ENCODE measurements at places on chromosomes 16 and 17.

GRCh38 chr16:30491744-30492308, 19.3 kb downstream of the ITGAL start:
- DNase-seq: no peak

DNA sequence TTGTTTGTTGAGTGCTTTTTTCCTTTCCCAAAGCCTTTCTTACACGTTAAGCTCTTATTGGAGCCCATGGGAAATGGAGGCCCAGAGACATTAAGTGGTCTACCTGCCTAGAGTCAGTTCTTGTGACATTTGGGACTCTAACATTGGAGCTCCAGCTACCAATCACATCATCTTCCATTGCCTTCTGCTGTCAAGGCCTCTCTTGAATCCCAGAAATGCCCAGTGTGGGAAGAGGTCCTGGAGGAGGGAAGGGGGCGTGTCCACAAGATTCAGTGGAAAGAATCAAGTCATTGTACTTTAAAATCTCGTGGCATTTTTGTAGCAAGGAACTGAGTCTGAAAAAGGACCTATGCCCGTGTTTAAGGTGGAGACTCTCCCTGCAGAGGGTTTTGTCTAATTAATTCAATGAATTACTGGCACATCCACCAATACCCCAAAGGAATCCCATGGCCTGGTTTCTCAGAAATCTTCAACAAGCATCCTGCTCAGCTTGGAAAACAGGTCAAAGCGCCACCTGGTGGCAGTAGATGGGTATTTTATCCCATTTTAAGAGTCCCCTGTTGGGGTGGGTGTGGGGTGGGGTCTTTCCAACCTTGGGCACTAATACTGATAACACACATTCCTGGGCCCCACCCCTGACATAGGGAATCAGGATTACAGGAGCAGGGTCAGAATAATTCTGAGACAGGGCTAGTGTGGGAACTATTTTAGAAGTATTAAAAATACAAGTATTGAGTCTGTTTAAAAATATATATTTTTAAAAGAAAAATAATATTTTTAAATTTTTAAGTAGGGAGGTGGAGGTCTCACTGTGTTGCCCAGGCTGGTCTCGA, 24.6 kb downstream of the GPT2 start:
- DNase-seq: no peak

- no peak for DNase-seq
Measured at GRCh38 chr17:15498107-15498506, 30.7 kb upstream of the CDRT4 start.

DNA sequence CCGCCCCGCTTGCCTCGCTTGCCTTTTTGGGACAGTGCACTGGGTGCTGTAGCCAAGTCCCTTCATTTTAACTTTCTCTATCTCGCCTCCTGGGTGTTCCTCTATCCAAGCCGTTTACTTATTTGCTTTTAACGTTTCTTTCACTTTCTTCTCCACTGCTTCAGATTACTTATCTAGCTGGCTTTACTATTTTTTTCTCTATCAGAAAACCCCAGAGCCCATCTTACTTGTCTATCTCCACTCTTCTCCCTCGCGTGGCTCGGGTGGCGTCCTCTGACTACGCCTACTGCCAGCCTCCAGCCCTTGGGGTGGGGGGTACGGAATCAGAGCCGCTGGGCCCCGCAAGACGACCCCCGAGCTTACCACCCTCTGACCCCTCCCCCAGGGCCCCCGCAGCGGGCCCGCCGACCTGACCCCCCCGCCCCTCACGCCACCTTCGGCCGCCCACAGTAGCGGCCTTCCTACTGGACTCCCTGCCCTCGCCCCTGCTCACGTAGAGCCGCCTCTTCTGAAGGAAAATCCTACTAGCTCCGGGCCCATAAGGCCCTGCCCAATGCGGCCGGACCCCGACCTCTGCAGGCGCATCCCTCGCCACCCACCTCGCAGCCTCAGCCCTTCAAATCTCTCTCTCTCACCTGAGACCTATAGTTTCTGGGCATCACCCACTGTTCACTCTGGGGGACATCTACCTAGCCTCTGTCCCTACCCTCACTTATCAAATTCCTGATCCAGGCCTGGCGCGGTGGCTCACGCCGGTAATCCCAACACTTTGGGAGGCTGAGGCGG, 1.0 kb upstream of the SLC12A4 start:
- peak; percentile 50 for DNase-seq

GRCh38 chr16:11629071-11630030, 38.9 kb upstream of the SNN start:
- DNase-seq: no peak

DNA sequence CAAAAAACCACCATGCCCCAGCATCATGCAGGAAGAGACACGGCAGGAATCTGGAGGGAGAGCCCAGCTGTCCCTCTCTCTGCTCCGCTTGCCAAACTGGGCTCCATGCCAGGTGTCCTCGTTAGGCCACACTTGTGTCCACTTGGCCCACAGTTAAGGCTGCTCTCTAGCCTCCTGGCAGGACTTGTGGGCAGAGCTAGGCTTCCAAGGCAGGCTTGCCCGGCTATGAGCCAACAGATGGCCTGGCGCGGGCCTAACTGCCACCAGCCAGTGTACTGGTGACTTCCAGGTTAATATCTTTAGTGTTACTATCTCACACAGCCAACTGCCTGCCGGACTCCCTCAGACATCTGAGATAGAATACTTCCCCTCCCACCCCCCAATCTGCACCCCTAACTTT, 10.6 kb downstream of the ATP6V0D1 start:
- DNase-seq: no peak

GRCh38 chr17:8467527-8467926, 31.8 kb downstream of the NDEL1 start:
- no peak for DNase-seq

GRCh38 chr17:19579867-19580565, 46.4 kb downstream of the SLC47A1 start:
- peak; percentile 46 for DNase-seq

DNA sequence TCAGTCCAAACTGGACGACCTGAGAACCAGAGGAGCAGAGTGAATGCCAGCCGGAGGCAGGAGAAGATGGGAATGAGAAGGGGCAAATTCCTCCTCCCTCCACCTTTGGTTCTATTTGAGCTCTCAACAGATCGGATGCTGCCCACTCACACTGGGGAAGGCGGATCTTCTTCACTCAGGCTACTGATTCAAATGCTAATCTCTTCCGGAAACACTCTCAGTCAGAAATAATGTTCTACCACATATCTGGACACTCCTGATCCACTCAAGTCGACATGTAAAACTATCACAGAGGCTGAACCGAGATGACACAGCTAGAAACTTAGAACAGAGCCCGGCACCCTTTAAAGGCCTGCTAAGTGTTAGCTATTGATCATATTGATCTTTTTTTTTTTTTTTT, 57.4 kb upstream of the GRIN2A start:
- no peak for DNase-seq

DNA sequence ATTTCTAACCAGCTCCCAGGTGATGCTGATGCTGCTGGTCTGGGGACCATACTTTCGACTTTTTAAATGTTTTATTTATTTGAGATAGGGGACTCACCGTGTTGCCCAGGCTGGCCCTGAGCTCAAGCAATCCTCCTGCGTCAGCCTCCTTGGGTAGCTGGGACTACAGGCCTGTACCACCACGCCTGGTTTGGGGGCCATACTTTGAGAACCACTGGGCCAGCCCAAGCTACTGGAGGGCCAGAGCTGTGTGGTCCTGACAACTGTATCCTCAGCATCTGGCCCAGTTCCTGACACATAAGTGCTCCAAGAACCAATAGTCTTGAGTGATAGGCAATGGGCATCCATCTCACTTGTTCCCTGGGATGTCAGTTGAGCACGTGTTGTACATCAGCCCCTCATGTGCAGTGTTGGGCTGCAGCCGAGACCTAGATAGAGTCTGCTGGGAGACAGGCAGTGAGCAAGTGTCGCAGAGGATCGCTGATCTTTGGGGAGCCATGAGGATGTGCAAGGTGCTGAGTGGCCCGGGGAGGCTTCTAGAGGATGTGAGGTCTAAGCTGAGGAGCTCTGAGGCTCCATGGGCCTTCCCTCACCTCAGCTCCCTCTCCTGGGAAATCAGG, 1.6 kb downstream of the RMI2 start:
- no peak for DNase-seq

- peak; percentile 60 for DNase-seq
Measured at GRCh38 chr17:57440522-57441269, 184.4 kb downstream of the MSI2 start.

DNA sequence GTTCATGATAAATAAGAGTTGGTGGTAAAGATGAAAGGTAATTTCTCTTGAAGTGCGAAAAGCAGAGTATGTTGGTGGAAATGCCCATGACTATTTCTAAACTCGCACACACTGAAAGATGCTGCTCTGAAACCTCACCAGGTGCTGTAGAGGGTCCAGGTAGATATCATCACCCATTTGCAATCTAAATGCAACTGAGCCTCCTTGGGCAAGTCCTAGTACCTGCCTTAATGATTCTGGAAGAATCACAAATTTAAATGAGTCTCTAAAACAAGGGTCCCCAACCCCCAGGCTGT, 5.9 kb upstream of the MMD start:
- DNase-seq: no peak

- DNase-seq: no peak
Measured at GRCh38 chr16:72989579-72990551, 58.1 kb downstream of the ZFHX3 start.

GRCh38 chr17:65657251-65657828, 95.9 kb upstream of the AXIN2 start:
- no peak for DNase-seq

- DNase-seq: no peak
Measured at GRCh38 chr16:30439720-30440348, 5.8 kb downstream of the SEPHS2 start.

- DNase-seq: no peak
Measured at GRCh38 chr17:43578699-43579565, 32.8 kb upstream of the ETV4 start.

DNA sequence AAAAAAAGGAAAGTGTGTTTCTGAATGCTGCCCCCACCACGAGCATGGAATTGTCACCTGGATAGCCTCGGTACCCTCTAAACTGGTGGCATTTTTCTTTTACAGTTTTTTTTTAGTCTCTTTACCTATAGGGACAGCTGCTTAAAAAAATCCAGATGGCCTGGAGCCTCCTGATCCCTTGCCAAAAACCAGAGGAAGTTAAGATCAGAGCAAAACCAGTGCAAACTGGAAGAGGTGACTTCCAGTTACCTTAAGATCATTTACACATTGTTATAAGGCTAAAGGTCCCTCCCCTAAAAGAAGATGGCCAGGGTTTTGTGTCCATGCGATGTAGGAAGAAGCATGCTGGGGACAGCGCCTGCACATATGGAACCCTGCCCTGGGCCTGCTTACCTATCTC, 3.5 kb downstream of the MEFV start:
- DNase-seq: no peak

- DNase-seq: no peak
Measured at GRCh38 chr16:87045466-87046216, 271.6 kb downstream of the C16orf95 start.

DNA sequence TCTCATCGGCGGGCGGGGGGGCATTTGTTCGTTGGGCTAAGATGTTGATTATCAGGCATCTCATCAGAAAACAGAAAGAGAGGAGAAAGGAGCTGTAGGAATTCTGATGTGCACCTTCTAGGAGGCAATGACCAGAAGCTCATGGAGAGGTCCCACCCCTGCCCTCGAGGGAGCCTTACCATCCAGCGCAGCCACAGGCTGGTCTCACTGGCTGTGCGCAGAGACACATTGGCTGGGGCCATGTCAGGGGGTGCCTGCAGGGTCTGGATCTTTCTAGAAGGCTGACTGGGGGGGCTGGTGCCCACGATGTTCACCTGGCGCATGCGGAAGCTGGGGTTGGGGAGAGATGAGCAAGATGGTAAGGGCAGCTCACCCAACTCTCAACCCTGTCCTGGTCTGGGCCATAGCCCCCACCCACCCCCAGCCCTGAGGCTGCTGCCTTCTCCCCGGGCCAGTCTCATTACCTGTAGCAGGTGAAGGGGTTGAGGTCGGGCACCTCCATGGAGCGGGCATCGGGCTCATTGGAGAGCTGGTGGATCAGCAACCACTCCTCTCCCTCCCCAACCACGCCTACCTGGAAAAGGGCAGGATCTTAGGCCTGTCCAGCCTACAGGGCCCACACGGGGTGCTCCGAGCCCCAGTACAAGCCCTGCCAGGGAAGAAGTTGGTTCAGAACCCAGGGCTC, 86.2 kb upstream of the CDC42EP4 start:
- no peak for DNase-seq

- DNase-seq: no peak
Measured at GRCh38 chr17:8060274-8060673, 21.4 kb downstream of the ALOX15B start.

DNA sequence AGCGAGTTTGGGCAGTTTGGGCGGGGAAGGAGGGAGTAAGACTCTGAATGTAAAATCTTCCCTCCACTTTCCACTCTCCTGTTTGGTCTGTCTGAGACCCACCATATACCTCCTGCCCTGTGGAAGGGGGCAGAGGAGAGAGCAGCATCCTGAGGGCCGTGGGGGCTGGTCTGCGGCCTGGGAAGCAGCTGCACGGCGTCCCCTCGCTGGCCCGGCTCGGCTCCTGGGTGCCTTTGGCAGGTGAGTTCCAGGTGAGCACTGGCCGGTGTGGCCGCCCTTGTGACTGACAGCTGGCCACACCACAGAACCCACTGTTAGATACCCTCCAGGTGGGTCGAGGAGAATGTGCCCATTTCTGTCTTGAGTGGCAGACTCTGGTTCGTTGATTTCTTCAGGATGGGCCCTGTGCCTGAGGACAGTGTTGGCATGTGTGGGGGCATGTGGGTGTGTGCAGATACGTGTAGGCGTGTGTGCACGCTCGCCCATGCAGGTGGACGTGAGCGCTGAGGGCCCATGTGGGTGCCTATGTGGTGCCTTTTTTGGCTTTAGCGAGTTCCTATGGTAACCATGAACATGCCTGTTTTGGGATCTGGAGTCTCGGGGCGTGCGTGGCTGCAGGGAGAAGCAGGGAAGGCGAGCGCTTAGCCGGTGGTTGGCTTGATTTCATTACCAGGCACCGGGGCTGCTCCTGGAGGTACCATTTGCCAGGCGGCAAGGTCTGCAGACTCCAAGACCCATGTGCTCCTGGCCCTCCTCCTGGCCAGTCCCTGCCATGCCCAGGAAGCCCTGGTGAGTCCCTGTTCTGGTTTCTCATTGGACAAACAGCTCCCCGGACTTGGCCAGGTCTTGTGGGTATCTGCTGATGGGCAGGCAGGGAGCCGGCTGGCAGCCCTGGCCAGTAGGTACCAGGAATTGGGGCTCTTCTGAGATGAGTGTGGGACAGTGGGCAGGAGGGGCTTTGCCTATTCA, 12.4 kb downstream of the RAP1GAP2 start:
- no peak for DNase-seq
